ENCODE measurements at places on chromosomes 5 and 9.

DNA sequence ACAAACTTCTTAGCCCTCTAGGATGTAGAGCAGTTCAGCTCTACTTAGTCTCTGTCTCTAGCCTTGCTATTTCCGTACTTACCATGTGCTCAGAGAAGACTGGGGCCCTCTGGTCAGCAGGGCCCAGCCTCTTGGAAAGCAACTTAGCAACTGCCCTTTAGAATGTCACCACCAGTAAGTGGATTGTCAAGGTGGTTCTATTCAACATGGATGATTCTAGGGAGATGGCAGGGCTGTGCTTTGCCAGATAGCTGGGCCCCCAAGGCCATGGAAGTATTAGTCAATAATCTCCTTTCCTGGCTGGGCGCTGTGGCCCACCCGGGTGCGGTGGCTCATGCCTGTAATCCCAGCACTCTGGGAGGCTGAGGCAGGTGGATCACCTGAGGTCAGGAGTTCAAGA lies 177.6 kb upstream of the MVB12B start:
- DNase-seq = no peak

DNA sequence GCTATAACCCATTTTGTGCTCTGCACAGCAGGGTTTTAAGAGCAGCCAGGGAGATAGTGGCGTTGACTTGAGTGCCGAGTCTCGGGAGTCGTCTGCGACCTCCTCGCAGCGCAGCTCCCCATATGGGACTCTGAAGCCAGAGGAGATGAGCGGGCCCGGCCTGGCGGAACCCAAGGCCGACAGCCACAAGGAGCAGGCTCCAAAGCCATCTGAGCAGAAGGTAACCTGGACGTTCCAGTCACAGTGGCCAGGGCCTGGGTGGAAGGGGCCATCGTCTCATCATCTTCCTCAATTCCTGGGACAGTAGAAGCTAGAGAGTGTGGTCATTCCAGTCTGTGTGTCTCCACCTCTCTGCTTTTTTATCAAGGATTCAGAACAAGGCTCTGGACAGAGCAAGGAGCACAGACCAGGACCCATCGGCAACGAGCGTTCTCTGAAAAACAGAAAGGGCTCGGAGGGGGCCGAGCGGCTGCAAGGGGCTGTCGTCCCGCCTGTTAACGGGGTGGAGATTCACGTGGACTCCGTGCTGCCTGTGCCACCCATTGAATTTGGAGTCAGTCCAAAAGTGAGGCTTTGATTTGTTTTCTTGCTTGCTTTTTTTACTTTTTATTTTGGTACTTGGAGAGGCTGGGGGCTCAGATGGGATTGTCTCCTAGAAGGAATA lies 20.2 kb upstream of the POMT1 start:
- no peak for DNase-seq

DNA sequence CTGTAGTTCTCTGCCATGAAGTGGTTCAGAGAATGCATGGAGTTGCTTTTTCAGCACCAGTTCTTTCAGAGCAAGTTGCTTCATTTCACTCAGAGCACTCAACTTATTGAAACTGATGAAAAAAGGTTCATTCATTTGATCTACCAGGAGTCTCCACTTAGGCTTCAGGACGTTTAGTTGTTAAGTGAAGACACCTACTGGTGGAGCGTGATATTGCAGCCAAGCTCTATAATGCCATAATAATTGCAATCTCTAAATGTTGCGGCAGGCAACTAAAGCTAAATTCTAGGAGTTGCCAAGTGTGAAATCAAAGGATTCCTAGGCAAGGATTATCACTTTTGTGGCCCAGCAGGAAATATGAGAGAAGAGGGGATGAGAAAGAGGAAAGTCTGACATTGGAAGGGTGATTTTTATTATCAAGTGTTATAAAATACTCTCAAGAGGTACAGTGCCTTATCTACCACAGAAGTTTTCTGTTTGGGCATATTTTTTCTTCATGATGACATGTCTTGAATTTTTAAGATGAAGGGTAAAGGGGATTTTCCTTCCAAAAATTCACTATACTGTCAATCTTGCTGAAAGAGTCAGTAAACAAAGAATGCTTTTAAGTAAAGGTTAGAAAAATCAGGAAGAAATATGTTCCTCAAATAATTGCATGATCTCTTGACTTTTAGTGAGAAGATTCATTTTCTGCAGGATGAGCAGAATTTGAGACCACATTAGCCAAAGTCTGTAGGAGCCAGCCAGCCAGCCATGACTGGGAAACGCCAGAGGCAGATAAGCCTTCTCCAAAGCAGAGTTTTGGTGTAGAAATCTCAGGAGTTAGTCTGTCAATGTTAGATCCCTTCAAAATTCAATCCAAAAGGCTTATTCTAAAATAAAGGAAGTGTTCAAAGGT lies 83.4 kb downstream of the SH3PXD2B start:
- DNase-seq = no peak

DNA sequence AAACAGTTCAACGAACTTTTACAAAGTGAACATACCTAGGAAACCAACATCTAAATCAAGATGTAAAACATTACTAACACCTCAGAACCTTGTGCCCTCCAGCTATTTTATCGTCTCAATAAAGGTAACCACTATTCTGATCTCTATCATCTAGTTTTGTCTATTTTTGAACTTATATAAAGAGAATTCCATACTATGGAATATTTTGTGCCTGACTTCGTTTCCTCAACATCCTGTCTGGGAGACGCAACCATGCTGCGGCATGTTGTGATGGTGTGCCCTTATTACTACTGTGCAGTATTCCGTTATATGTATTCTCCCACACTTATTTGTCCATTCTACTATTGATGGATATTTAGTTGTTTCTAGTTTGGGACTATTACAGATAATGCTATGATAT lies 99.2 kb downstream of the NR6A1 start:
- no peak for DNase-seq

DNA sequence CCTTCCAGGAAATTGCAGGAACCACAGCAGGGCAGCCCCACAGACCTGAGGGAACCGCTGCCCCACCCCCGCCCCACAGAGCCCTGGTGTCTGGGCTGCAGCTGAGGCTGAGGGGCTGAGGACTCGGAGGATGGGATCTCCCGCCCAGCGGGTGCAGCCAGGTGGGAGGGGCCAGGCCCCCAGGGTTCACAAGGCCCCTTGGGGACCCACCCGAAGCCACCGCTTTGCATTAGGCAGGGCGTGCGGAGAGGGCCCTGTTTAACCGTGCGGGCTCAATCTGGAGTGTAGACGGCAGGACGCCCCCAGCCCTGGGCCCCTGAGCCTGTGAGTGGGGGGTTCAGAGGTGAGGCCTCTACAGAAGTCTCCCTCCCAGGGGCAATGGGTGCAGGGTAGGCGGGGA lies 10.8 kb downstream of the NOTCH1 start:
- DNase-seq = no peak

GRCh38 chr9:109973336-109973735 lies 193.3 kb downstream of the PALM2AKAP2 start:
- DNase-seq = no peak

GRCh38 chr9:128009639-128010038 lies 28.9 kb upstream of the EEIG1 start:
- DNase-seq = no peak

- DNase-seq = no peak
Observed at GRCh38 chr5:57805732-57806131, 323.1 kb upstream of the ACTBL2 start.

- no peak for DNase-seq
Observed at GRCh38 chr9:86732514-86733171, 214.7 kb downstream of the GAS1 start.

GRCh38 chr5:476814-477175 lies 33.8 kb downstream of the EXOC3 start:
- DNase-seq = no peak

Data from activated T-helper 1 cell treated with anti-CD3 and anti-CD28 coated beads, Interleukin-2, amount 50 U/mL, for 16 hours (primary cell).